Naive thymus-derived CD4-positive, alpha-beta T cell (primary cell): ENCODE measurements at places on chromosomes 7 and 10.
A peak's percentile ranks its signal among the peaks of the same experiment; 100 is the strongest.

DNA sequence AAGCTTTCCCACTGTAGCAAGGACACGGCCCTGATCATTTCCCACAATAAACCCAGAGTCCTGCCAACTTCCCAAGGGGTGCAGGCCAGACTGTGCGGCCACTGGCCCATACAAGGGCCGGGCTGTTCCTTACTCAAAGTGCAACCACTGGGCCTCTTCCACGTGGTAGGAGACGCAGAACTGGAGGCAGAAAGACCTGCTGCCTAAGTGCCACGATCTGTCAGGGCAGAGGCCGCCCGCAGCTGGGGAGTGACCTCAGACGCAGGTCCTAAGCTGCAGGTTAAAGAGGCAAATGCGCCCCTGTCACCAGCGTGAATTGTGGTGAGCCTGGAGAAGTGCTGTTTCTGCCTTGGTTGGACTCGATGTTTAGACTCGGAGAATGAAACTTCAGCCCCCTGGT lies 26.2 kb downstream of the GPER1 start:
- DNase-seq, result no peak

DNA sequence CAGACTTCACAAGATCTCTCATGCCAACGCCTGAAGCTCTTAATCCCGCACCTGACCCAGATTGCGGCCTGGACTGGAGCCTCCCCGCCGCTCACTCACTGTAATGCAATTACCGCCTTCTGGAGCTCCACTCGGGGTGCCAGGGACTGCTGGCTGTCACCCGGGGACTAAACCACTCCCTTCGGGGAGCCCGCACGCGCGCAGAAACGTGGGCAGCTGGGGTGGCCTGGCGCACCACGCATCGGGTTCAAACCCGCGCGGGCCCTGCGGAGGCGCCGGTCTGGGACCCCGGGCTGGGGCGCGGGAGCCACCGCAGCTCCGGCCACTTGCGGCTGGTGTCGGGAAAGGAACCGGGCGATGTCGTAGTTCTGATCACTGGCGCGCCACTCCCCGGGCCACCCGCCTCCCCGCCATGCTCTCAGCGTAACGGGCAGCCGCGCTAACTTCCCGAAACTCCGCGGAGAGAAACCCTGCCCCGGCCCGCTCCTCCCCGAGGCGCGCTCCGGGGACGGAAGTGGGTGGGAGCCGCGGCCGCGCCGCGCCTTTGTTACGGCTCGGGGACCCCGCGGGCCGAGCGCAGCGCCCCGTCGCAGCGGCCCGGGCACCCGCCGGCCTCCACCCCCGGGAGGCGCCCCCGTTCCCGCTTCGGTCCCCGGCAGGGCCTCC lies 100.3 kb upstream of the SVIL start:
- DNase-seq, result peak; percentile 63

DNA sequence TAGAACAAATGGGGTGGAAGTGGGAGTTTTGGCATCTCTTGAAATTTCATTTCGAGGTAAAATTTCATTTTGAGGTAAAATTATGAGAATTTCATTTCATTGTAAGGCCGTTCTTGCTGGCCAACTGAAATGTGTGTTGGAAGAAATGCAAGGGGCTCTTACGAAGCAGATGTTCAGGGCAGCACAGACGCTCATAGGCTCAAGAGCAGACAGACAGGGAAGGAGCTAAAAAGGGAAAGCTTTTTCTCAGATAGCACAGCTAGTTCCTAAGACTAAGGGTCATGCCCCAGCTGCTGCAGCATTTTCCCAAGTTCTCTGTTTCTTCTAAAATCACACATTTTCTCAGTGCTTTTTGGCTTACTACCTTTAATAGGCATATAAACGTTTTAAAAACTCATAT lies 65.1 kb upstream of the SFMBT2 start:
- DNase-seq, result no peak

DNA sequence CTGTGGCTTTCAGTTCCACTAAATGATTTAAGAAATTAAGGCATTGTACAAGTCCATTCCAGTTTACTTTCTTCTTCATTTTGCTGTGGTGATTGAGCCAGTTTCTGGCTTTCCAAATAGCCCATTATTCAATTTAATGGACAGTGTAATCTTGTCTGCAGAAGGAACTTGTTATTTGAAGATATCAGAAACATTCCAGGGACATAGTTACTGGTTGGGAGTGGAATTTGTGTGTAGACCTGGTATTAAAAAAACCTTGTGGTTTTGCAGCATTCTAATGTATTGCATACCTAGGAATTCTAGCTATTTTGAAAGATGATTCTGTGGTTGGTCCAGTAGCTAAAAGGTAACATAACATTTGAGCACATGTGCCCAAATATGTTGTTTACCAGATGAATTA lies 72.2 kb downstream of the MCU start:
- DNase-seq, result no peak

GRCh38 chr10:45001381-45002148 lies 842 bp downstream of the ZNF22 start:
- peak; percentile 33 for DNase-seq

GRCh38 chr7:2198760-2199159 lies 34.0 kb downstream of the MAD1L1 start:
- DNase-seq, result no peak

DNA sequence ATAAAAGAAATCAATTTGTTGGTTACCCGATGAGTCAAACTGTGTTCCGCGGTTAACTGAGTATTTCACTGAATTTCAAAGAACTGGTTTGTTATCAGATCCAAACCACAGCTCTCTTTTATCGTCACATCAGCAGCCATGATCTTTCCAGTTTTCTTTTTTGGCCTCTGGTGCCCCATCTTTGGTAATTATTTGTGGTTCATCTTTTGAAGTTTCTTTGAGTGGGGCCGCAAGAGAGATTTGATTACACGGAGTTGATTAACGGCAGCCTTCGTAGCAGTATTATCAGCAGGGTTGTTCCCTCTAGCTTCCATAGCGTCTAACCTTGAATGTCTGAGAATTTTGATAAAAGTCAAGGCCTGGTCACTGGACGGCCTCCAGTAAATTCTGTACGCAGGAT lies 154.9 kb upstream of the TNRC18 start:
- DNase-seq, result no peak

GRCh38 chr10:67969875-67970274 lies 85.4 kb downstream of the SIRT1 start:
- no peak for DNase-seq

- DNase-seq, result no peak
Measured at GRCh38 chr10:110885932-110886674, 14.4 kb downstream of the PDCD4 start.

- no peak for DNase-seq
Measured at GRCh38 chr10:11063856-11064255, 46.2 kb downstream of the CELF2 start.

- no peak for DNase-seq
Measured at GRCh38 chr10:92657024-92657423, 32.7 kb upstream of the HHEX start.

DNA sequence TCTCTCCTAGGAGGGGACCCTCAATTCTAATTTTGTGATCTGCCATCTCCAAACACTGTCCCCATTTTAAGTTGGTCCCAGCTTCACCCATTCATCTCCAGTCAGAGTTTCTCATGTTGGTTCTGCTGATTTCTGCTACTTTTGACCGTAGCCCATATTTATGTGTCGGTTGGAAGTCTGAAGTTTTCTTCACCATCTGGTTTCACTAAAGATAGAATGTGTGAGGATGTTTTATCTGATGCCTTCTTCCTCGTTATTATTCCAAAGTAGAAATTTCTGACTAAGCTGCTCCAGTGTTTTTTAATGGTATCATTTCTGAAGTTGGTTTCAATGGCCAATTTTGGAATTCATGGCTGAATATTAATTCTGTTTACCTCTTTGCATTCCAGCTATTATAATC lies 21.3 kb upstream of the IFIT2 start:
- DNase-seq, result no peak

DNA sequence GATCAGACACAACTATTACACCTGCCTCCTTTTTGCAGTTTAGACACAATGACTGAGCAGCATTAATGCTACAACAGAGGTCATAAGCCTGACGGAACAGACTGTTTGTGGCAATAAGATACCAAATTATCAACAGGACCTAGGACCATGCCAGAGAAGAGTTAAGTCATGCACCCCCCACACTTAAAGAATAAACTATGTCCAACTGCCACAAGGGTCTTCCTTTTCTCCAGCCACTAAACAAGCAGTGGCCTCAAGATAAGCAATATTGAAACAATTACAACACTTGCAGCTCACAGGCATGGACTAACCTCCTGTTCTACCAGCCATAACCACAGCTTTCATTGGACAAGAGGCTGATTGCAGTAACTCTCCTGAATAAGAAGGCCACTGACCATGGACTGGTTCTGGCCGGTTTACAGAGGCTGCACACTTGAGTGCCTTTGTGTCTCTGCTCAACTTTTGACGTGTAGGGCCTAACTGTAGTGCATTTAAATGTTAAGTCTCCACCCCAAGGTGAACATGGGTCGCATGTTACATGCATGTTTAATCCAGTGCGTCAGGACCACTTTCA lies 104.4 kb downstream of the STRA8 start:
- no peak for DNase-seq

DNA sequence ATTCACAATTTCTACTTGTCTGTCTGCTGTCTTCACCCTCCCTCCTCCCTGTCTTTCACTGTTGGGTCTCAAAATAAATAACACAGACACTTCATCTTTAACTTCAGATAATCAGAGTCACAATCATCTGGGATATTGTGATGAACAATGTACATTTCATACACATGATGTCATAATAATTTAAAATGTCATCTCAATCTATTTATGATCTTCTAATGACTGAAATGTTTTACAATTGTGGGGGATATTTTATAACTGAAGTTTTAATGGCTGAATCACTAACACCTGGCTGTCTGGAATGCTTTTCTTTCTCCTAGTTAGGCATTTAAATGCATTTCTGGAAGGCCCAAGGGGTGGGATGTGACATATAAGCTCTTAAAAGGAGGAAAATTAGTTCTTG lies 859.8 kb downstream of the LRMDA start:
- DNase-seq, result no peak

DNA sequence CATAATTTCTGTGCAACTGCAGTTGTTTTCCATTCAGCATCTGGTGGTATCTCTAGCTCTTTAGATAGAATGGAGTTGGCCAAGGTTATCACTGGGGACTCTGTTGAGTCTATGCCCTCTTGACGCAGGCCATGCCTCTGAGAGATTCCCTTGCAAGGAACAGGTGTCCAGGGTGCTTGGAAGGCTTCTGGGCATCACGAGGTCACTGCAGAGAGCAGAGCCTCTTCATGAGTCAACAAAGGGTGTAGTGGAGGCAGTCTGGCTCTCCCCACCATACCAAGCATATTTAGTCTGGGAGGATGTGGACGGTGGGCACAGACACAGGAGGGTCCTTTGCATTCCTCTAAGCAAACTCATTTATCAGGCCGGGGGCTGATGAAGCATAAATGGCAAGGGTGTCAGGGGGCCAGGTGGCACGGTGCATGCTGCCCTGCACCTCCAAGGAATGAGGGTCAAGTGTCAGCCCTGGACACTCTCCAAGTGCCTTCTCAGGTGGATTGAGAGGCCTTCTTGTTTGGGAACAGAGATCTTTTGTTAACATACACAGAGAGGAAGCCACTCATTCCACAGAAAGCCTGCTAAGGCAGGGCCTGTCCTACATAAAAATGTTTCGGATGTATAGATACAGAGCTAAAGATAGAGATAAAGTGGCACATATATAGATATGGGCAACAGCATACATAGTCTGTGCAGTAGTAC lies 328.6 kb downstream of the INHBA start:
- DNase-seq, result no peak

GRCh38 chr7:1990001-1990670 lies 242.6 kb downstream of the MAD1L1 start:
- DNase-seq, result no peak

GRCh38 chr10:76547352-76547972 lies 1090.1 kb downstream of the KCNMA1 start:
- DNase-seq, result peak; percentile 17

DNA sequence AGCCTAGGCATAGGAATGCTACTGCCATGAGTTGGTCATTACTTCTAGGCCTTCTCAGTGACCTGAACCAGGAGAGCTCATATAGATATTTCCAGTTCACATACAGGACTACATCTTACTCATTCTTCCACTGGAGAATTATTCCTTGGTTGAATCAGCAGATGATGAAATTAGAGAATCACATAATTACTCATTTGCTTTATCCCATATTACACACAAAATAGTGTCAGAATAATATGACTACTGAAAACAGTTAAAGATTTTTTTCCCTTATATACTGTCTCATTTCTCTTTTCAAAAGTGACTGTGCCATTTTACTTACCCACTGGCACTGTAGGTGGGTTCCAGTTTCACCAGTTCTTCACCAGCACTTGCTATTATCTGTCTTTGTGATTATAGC lies 18.5 kb downstream of the BMS1 start:
- no peak for DNase-seq

DNA sequence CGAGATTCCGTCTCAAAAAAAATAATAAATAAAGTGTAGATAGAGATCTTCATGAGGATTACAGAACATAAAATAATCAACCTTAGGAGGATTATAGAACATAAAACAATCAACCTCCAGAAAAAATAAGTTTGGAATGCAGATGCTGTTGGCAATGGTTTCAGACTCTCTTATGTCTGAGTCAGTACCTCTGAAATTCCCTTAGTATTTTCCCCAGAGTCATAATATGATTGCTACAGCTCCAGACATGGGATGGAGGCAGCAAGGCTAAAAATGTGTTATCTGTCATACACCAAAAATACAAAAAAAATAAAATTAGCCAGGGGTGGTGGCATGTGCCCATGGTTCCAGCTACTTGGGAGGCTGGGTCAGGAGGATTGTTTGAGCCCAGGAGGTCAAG lies 22.2 kb downstream of the CADPS2 start:
- no peak for DNase-seq

- DNase-seq, result no peak
Measured at GRCh38 chr7:90412458-90413184, 9.4 kb downstream of the CLDN12 start.

GRCh38 chr7:39465055-39465929 lies 100.9 kb upstream of the YAE1 start:
- DNase-seq, result peak; percentile 30

GRCh38 chr7:117791877-117792780 lies 81.1 kb downstream of the CTTNBP2 start:
- DNase-seq, result no peak

GRCh38 chr10:80713398-80713928 lies 175.8 kb downstream of the SH2D4B start:
- DNase-seq, result no peak

DNA sequence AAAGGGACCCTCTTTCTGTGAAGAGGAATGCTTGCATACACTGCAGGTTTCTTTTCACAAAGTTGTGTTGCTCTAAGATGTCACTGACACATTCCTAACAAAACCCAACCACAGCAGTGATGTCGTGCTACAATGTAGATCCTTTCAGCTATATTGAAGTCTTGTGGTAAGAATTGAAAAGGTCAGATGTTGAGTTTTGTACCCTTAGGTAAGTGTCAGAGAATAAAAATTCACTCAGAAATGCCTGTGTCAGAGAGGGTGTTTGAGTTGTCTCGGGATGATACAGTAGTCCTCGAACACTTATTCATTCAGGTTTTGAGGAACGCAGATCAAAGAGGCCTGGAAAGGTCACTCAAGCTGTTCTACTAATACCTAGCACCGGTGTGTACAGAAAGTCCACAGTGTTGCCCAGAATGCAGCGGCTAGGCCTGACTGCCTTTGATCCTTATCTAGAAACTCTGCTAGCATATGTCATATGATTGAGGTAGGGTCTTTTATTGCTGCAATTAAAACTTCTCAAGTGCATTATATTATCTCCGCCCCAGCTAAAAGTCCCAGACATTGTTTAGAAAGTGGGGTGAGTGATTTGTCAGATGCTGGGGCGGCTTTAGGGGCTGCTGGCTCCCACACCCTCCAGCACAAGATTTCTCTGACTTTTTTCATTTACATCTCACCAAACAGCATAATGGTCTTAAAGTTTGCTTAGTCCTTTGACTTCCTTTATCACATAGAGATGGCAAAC lies 26.0 kb downstream of the RNF32 start:
- no peak for DNase-seq
